Stimulated activated CD8-positive, alpha-beta memory T cell treated with anti-CD3 and anti-CD28 coated beads, Interleukin-15, amount 100 ng/mL, for 4 hours (primary cell): ENCODE measurements at places on chromosomes 1 and 21.

GRCh38 chr1:211587123-211587522 is 8.2 kb upstream of the SLC30A1 start:
- DNase-seq: no peak

- DNase-seq: no peak
Measured at GRCh38 chr21:29939104-29939923, 482 bp downstream of the GRIK1 start.

GRCh38 chr1:83900524-83900923 is 98.4 kb downstream of the TTLL7 start:
- no peak for DNase-seq

DNA sequence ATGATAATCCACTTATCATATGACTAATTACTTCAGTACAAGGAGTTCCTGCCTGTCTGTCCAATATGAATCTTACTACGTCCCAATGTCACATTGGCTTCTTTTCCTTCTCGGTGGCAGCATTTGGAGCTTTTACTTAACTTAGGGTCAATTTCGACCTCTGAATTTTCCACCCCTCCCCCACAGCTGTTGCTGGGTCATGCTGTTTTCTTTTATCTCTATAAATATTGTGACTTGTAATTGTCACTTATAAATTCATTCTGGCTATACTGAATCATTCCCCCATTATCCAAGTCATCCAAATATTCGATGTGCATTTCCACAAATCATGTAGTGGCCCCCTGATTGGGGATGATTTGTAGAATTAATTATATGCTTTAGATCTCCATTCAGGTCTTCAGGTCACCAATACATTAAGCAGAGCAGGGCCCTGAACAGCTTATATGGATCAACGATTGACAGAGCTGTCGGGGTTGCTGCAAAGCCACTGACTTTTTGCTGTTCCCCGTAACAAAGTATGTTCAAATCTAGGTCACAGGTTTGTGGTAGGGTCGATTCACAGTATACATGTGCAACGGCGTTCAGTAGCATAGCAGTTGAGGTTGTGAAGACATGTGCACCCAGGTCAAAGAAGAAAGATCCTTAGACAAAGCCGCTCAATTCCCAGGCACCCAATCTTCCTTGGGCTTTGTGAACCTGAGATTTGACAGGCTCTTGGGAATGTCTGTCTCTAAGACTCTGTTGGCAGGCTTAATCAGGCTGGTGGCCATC is 18.3 kb upstream of the RNU1-4 start:
- no peak for DNase-seq

- no peak for DNase-seq
Measured at GRCh38 chr1:75423616-75424015, 187.3 kb downstream of the SLC44A5 start.

- DNase-seq: peak; percentile 75
Measured at GRCh38 chr1:206551986-206552326, 44.6 kb downstream of the RASSF5 start.

DNA sequence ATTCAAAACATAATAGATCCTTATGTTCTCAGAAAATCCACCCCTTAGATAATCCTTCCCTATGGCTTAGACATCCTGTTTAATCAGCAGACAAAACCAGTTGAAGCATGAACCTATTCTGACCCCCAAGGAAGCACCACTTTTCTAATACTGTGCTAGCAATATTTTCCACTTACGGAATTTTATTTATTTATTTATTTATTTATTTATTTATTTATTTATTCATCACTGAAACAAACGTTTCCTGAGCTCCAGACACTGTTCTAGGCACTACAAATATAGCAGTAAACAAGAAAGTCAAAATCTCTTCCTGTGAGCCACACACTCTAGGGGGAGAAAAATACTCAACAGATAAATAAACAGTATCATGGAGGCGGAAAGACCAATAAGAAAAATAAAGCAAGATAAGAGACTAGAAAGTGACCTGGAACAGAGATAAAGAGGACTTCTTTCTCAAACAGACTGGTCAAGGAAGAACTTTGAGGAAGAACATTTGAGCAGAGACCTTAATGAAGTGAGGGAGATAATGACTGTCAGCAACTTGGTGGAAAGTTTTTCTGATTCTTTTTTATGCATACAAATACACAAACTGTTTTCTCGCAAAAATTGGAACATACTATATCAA is 145.5 kb upstream of the POGK start:
- DNase-seq: no peak
